ENCODE measurements at places on chromosomes 4 and X.
A peak's percentile ranks its signal among the peaks of the same experiment; 100 is the strongest.

GRCh38 chr4:16893141-16893651 lies 5.2 kb downstream of the LDB2 start:
- DNase-seq = no peak

- peak; percentile 79 for DNase-seq
Measured at GRCh38 chr4:8439914-8440491, 520 bp downstream of the ACOX3 start.

- no peak for DNase-seq
Measured at GRCh38 chr4:92059615-92060014, 244.2 kb upstream of the GRID2 start.

DNA sequence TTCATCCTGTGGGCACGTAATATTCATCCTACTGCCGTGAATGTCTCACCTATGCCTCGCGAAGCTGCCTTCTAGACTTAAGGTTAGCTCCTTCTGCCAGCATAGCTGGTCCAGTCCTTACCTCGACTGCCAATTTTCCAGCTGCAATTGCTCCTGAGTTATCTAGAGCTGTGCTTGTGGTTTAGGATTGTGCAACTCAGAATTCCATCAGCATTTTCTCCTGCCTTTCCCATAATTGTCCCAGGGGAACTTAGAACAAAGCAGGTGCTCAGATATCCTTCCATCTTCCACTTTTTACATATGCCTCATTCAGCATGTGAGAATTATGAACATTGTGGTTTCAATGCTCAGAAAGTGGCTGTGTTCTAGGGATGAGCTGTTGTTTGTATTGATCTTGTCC lies 131.4 kb upstream of the ADGRL3 start:
- DNase-seq = no peak

- DNase-seq = no peak
Measured at GRCh38 chr4:102042871-102043802, 252.6 kb downstream of the BANK1 start.

DNA sequence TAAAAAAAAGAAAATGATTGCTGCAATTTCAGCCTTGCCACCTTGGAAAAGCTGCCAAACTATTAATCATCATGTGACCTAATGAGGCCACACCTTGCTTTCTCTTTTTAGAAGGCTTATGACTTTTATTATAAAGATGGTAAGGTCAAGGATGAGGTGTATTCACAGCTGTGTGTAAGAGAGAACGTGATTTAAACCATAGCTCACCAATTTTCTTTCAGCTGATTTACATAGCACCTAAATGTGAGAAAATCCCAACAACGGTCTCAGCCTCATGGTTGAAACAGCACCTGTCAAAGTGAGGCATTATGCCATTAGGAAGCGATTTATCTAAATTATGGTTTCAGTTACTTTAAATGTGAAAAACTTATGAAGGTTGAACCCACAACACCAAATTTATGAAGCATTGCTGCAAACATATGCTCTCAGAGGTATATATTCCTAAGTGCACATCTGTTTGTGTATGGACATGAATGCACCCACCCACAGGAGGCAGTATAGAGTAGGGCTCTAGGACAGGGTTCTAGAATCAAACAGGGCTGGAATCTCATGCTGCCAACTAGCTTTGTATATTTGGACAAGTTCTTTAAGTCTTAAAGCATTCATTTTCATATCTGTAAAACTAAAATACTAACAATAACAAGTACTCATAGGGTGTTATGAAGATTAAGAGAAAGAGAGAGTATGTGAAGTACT lies 40.7 kb downstream of the ANXA3 start:
- DNase-seq = no peak

- DNase-seq = no peak
Measured at GRCh38 chrX:141220342-141221008, 21.8 kb downstream of the SPANXC start.

GRCh38 chrX:97938706-97939105 lies 1055.0 kb downstream of the RPA4 start:
- no peak for DNase-seq

- DNase-seq = peak; percentile 62
Measured at GRCh38 chr4:156330436-156331031, 376.9 kb upstream of the CTSO start.

- DNase-seq = peak; percentile 35
Measured at GRCh38 chr4:85740431-85740861, 265.5 kb downstream of the ARHGAP24 start.

DNA sequence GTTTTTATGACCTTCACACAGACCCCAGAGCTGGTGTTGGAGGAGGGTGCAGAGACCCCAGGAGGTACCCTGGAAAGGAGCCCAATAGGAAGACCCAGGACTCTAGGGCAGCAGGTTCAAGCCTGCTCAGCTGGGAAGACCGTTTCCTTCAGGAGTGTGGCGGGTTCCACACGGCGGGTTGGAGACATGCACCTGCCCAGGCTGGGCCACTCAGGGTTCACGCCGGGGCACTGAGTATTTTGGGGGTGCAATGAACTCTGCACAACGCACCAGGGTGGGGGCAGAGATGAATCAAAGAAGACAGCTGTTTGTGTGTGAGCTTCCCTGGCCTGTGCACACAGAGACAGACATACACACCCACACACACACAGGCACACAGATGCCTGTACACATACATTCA lies 52.5 kb upstream of the PPP2R3B start:
- no peak for DNase-seq

DNA sequence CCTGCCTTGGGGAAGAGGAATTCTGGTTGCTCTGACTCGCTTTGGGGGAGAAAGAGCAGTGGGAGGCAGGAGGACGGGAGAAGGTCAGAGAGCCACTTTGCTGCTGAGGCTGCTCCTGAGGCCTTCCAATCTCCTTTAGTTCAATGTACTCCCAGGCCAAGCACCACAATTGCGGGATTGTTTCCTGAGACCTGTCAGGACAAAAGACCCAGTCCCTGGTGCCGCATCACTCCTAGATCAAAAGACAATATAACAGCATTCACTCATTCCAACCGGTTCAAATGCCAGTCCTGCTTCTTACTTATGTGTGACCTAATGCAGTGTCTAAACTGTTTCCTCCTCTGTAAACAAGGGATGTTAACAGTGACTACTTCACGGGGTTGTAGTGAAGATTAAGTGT lies 106.4 kb downstream of the TRIML1 start:
- no peak for DNase-seq

DNA sequence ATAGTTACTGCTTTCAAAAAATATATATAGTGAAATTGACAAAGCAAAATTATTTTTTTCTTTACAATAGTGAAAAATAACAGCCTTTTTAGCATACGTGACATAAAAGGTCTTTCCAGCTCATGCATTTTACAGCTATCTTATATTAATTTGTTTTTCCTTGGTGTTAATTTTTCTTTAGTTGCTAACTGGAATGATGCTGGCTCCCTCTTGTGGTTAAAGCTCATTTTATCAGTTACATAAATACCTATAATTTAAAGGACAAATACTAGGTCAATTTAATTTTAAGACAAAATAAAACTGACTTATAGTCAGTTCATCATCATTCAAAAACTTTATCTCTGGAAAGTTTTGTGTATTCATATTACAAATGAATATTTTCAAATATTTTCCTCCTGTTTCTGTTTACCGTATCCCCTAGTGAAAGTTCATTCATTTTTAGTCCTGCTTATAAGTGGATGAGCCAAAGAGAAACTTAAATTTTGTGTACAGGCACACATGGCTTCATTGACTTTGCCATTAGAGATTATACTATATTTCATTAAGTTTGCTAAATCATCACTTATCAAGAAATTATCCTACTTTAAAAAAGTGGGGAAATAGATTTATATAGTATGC lies 9.9 kb upstream of the ANAPC4 start:
- DNase-seq = peak; percentile 29

DNA sequence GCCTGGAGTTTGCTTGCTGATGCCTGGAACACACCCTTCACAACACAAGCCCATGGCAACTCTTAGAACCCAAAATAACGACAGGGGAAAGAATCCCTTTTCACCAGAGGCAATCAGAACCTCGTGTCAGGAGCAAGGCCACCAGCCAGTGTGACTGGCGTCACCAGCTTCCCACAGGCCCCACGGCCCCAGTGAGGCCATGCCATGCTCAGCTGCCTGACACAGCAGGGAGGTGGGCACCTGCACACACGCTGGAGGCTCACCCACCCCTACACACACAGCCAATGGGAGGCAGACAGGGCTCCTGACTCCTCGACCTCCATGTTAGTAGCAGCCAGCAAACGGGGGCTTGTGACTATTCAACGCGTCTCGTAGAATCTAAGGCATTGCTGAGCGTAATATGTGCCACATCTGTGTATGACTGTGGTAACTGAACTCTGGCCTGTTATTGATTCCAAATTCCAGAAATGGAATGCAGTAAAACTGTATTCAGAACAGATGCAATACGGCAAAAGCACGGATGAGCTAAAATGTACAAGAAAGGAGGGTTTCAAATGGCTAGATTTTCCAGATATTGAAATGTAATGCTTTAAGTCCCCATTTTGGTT lies 28.5 kb downstream of the RNF212 start:
- no peak for DNase-seq

- no peak for DNase-seq
Measured at GRCh38 chr4:185820146-185821028, 8.4 kb upstream of the SORBS2 start.

DNA sequence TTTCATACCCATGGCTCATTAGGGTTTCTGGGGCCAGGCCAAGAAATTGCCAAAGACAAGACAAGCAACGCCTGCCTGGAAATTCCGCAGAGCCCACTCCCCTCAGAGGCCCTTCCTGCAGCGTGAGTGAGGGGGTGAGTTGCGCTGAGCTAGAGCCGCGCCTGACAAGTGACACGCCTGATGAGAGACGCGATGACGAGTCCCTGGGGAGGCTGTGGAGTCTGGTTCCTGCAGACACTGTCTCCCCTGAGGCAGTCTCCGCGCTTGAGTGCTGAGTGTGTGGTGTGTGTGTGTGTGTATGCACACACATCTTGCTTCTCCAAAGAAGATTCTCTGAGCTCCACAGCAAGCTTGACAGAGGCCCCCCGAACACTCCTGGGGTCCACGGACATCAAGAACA lies 269.8 kb downstream of the BCOR start:
- no peak for DNase-seq

- no peak for DNase-seq
Measured at GRCh38 chr4:16626945-16627344, 271.5 kb downstream of the LDB2 start.

- DNase-seq = no peak
Measured at GRCh38 chr4:186204686-186205085, 13.3 kb downstream of the CYP4V2 start.

DNA sequence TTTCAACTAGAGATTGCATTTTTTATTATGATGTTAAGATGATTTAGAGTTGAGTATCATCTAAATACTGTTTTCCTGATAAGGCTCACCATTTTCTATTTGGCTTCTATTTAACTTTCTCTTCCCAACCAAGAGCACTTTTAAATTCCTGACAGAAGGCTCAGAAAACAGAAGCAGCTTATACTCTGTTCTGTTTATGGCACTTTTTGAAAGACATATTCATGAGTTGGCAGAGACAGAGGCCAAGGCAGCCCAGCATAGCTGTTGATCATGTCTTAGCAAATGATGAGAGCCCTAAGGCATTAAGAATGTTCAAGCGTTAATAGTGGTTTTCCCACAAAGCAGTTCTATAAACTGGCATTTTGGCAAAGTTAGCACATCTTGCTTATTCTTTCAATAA lies 330.3 kb downstream of the TRAM1L1 start:
- DNase-seq = no peak

GRCh38 chrX:143363419-143363818 lies 153.9 kb downstream of the SPANXN3 start:
- DNase-seq = no peak

DNA sequence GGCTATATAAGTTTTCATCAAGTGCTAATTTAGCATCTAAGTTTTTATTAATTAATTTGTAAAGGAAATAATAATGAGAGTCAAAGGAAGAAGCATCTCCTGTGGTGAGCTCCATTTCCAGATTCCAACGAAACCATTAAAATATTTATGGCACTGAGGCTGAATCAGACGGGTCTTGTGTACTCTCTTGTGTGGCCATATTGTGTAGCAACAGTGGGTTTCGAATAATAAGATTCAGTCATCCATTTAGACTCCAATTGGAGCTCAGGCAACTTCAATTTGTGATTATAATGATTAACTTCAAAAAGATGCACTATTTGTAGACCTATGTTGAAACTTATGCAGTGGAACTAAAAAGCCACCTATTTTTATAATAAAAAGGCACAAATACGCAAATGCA lies 82.4 kb downstream of the SNCA start:
- DNase-seq = no peak

- no peak for DNase-seq
Measured at GRCh38 chr4:80608281-80608980, 272.9 kb downstream of the CFAP299 start.

GRCh38 chr4:39025552-39026085 lies 6.6 kb downstream of the TMEM156 start:
- DNase-seq = peak; percentile 37

GRCh38 chr4:139898293-139898692 lies 232.7 kb downstream of the MGST2 start:
- peak; percentile 15 for DNase-seq
